Stimulated activated CD8-positive, alpha-beta memory T cell treated with anti-CD3 and anti-CD28 coated beads, Interleukin-15, amount 100 ng/mL, for 48 hours (primary cell): ENCODE measurements at places on chromosomes 7 and 10.
A peak's percentile ranks its signal among the peaks of the same experiment; 100 is the strongest.

GRCh38 chr7:116293139-116293538, 82.8 kb downstream of the TES start:
- no peak for DNase-seq

DNA sequence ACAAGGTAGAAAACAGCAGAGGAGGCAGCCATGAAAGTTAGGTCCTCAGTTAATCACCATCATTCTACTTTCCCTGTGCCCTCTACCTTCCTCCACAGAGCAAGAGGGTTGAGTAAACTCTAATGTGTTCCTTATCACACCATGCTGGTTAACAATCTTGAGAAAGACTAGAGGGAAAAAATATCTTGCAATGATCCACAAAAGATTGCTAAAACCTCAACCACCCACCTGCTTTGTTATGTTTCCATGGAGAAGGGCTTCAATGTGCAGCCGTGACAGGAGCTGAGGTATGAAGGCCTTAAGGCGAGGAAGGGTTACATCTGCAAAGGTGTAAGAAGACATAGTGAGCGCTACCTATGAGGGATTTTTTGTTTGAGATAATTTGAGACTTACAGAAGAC, 103.9 kb downstream of the IDE start:
- no peak for DNase-seq

DNA sequence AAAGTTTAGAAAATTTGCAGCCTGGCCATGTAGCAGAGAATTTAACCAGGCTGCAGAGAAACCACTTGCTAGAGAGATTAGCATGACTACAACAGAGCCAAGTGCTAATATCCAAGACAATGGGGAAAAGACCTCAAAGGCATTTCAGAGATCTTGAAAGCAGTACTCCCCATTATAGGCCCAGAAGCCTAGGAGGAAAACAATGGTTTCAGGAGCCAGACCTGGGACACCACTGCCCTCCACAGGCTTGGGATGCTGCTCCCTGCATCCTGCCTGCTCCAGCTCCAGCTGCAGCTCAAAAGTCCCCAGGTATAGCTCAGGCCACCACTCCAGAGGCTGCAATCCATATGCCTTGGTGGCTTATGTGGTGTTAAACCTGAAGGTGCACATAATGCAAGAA, 101.5 kb upstream of the TMEM72 start:
- no peak for DNase-seq

DNA sequence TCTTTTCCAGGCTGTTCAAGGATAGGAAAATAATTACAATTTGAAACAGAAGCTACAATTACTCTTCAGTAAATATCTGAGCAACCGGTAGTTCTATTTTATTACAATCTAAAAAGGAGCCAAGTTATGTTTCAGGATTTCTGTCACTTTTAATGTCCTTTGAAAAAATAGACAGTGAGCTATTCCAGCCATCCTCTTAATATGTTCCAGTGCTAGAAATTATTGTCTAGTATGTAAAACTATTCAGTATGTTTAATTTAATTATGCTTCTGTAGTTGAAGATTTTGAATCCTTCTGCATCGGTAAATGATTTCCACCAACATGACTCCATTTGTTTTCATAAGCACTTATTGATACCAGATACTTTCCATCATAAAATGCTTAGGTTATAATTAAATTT, 129.6 kb upstream of the SEMA3D start:
- no peak for DNase-seq

- DNase-seq, result no peak
Measured at GRCh38 chr7:144812379-144813283, 23.2 kb downstream of the TPK1 start.

DNA sequence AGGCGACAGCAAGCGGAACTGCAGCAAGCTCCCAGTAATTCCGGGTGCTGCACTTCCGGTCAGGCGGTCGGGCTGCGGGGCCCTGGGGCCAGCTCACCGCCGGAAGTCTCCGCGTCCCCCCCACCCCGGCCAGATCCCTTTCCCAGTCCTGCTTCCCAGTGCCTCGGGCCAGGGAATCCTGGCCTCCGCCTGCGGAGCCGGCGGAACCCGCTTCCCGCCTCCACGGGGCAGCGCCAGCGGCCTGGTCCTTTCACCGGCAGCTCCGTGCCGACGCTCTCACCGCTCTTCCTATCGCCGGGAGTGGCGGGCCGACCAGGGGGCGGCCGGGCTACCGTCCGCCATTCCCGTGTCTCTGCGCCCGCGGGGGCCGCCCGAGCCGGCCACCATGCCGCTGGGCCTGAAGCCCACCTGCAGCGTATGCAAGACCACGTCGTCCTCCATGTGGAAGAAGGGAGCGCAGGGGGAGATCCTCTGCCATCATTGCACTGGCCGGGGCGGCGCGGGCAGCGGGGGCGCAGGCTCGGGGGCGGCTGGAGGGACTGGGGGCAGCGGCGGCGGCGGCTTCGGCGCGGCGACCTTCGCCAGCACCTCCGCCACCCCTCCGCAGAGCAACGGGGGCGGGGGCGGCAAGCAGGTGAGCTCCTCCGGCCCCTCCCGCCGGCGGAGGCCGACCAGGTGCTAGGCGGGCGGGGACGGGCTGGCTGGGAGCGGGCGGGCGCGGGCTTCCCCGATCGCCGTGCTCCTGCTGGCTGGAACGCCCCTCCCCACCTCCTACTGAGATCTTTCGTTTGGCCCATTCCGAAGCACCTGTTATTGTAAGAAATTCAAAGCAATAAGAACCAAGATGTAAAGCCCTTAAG, at the start of gene GATAD1:
Gene GATAD1, plus strand, starts transcription at position 138 of the 860 bp plus-strand sequence. Its CDS starts 248 bp downstream, at position 386.
- peak; percentile 68 for DNase-seq

- no peak for DNase-seq
Measured at GRCh38 chr7:84455788-84456187, 261.2 kb upstream of the SEMA3A start.

GRCh38 chr10:588246-589165, 101.0 kb downstream of the DIP2C start:
- no peak for DNase-seq

- no peak for DNase-seq
Measured at GRCh38 chr7:55244006-55244745, 121.0 kb upstream of the LANCL2 start.

DNA sequence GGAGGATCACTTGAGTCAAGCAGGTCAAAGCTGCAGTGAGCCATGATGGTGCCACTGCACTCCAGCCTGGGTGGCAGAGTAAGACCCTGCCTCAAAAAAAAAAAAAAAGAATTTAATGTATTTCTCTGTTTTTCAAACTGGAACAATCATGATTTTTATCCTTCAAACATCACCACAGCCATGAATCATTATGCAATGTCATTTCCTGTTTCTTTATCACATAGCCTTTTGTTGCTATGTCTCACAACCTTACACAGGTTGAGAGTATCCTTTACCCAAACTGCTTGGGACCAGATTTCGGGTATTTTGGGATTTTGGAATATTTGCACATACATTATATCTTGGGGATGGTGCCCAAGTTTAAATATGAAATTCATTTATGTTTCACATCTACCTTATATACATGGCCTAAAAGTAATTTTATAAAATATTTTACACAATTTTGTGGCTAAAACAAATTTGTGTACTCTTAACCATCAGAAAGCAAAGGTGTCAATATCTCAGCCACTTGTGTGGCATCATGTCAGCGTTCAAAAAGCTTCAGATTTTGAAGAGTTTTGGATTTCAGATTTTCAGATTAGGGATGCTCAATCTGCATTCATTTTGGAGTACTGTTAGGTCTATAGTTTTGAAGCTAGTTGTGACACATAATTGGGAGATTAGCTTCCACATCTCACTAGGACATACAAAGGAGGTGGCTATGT, 8.2 kb downstream of the NT5C3A start:
- DNase-seq, result no peak

DNA sequence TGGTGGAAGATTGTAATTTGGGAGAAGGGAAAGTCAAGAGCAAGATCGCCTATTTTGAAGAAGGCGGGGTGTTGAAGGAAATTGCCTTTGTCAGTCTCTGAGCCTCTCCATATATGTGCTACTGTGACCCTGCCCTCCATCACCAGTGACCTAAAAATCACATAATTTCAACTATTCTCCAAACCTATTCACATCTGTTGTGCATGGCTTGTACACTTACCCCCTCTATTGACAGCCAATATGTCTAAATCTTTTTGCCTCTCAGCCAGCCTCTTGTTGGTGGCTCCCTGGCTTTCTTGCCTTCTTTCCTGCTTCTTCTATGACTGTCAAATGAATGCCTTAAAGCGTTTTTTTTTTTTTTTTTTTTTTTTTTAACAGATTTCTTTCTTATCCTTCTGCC, 295.6 kb downstream of the AUTS2 start:
- no peak for DNase-seq

DNA sequence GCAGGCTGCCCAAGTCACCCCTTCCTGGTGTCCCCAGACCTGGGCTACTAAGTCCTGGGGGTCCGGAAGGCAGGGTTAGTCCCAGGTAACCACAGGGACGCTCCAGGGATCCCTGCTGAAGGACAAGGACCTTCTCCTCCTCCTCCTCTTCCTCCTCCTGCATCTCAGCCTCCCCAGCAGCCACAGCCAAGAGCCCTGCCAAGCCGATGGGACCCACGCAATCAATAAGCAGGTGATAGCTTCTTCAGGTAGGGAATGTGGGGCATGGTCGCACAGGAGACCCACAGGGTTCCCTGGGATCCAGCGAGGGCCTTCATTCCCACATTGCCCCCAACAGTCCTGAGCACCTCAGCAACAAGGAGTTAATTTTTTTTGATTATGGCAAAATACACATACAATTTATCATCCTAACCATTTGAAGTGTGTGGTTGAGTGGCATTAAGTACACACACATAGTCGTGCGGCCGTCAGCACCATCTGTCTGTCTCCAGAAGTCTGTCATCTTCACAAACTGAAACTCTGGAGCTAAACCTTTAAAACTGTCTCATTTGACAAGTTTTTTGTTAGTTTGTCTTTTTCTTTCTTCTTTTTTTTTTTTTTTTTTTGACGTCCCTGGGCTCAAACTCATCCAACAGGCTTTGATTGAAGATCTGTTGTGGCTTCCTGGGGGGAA, 12.1 kb downstream of the CRYGN start:
- DNase-seq, result no peak

DNA sequence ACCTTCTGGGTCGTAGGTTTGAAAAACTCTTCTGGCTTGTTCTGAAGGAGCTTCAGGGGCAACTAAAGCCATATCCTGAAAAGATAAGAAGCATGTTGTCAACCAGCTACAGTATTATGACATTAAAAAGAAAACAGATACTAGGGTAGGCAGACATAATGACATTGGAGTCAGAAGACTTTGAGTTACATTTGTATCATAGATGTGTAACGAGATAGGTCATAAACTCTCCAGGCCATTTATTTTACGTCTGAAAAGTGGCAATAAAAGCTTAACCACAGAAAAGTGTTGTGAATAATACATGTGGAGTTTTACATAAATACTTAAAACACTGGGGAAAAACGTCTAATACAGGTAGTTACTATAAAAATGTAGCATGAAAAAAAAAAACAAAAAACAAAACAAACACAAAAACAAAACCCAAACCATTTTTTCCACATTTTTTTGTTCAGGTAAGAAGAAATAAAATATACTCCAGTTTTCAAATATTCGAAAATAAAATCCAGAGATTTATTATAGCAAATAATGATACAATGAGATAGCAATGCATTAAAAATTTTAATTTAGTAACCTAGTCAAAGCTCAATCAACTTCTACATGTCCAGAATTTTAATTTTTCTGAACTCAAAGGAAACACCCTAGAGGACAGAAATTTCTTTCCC, 64.1 kb downstream of the MINDY3 start:
- DNase-seq, result no peak
